ENCODE measurements at places on chromosomes 4 and X. TPM values are rescaled to one million over a fixed set of nuclear protein-coding genes. Genes with fewer than 3 reads are reported as not detected.

FGD1 gene
- 8.2 TPM for total RNA-seq

SOD3 gene
- total RNA-seq, result not detected

RBMXL3 gene
- not detected for total RNA-seq

HTN3 gene
- not detected for total RNA-seq

RPL36A gene
- total RNA-seq, result 3,439 TPM

PNCK gene
- total RNA-seq, result 0.43 TPM

SLC6A14 gene
- total RNA-seq, result not detected

AWAT2 gene
- not detected for total RNA-seq

TNIP3 gene
- not detected for total RNA-seq

RADX gene
- total RNA-seq, result 10.1 TPM

CLDN22 gene
- not detected for total RNA-seq

RAI2 gene
- total RNA-seq, result not detected

NHS gene
- 0.10 TPM for total RNA-seq

CCSER1 gene
- not detected for total RNA-seq

CPE gene
- total RNA-seq, result 17.1 TPM

CLDN2 gene
- not detected for total RNA-seq

TMEM187 gene
- total RNA-seq, result 1.0 TPM

TMSB15C gene
- total RNA-seq, result not detected

P2RY10 gene
- not detected for total RNA-seq

HMX1 gene
- 7.5 TPM for total RNA-seq

DNAAF6 gene
- total RNA-seq, result not detected

UNC5C gene
- total RNA-seq, result not detected

PNMA5 gene
- not detected for total RNA-seq

ENAM gene
- not detected for total RNA-seq

DCAF12L1 gene
- not detected for total RNA-seq

CLGN gene
- 18.1 TPM for total RNA-seq

MAGEA10 gene
- not detected for total RNA-seq

UGT2A1 gene
- total RNA-seq, result not detected

HTRA3 gene
- 0.15 TPM for total RNA-seq

GYPE gene
- 0.20 TPM for total RNA-seq

SSX3 gene
- total RNA-seq, result not detected

ATP2B3 gene
- not detected for total RNA-seq

ASMT gene
- total RNA-seq, result not detected

ARHGAP4 gene
- 2.4 TPM for total RNA-seq

PPP2R2C gene
- total RNA-seq, result 3.3 TPM

PLP2 gene
- total RNA-seq, result 139 TPM

CXCL13 gene
- total RNA-seq, result not detected

PDGFRA gene
- 133 TPM for total RNA-seq

RIPPLY1 gene
- 2.4 TPM for total RNA-seq

APEX2 gene
- 6.4 TPM for total RNA-seq

MAGEB10 gene
- not detected for total RNA-seq

GAGE2A gene
- total RNA-seq, result not detected

TMEM271 gene
- not detected for total RNA-seq

NSUN7 gene
- total RNA-seq, result not detected

NPY5R gene
- not detected for total RNA-seq

FANCB gene
- 7.2 TPM for total RNA-seq

TKTL2 gene
- not detected for total RNA-seq

Measured in MG63 (cell line).